ENCODE measurements at places on chromosomes 1 and 21. TPM values are rescaled to one million over a fixed set of nuclear protein-coding genes. Genes with fewer than 3 reads are reported as not detected.

DNA sequence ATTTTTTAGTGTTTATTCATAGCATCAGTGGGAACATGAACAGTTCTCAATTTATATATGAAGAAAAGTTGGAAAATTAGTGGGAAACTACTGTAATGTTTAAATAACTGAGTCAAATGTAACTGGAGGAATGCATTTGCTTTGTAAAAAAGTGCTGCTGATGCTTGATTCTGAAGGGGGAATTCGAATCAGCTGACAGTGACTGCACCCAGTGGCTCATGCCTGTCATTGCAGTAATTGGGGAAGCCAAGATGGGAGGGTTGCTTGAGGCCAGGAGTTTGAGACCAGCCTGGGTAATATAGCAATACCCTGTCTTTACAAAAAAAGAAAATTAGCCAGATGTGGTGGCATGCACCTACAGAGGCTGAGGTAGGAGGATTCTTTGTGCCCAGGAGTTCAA is 398.4 kb downstream of the ZP4 start:
- no peaks in the 10 kb centered on the region for H3K4me1 ChIP-seq
- DNase-seq: no peak
- no peak overlapping the region for H3K4me3 ChIP-seq
- H3K27ac ChIP-seq: no peak overlapping the region
- H3K27me3 ChIP-seq: no peaks in the 10 kb centered on the region

GRCh38 chr1:24390924-24391782 is 22.4 kb downstream of the STPG1 start:
- H3K27me3 ChIP-seq: no peaks in the 10 kb centered on the region
- H3K4me3 ChIP-seq: peak overlapping the region; percentile 17
- H3K27ac ChIP-seq: peak overlapping the region; percentile 72

- peaks cover 20% of the 10 kb centered on the region for H3K4me1 ChIP-seq
- no peaks in the 10 kb centered on the region for H3K36me3 ChIP-seq
- no peak within 1 kb of the TSS for H3K27ac ChIP-seq
- no peak for DNase-seq
- H3K4me3 ChIP-seq: peak within 1 kb of the TSS; percentile 38
- H3K27me3 ChIP-seq: no peaks in the 10 kb centered on the region
Observed at GRCh38 chr21:37006486-37007291, at the start of gene RIPPLY3. Gene RIPPLY3, plus strand, starts transcription at chr21:37006702. Its CDS starts 71 bp downstream, at chr21:37006773.

Gene RBP7
- total RNA-seq: not detected

Gene CFAP141
- not detected for total RNA-seq

Gene PIGV
- 17.7 TPM for total RNA-seq

GRCh38 chr1:234962340-234962989 is 166.2 kb downstream of the TOMM20 start:
- no peak overlapping the region for H3K4me3 ChIP-seq
- no peaks in the 10 kb centered on the region for H3K27me3 ChIP-seq
- no peak for DNase-seq

- H3K27ac ChIP-seq: peak overlapping the region; percentile 71
- H3K4me3 ChIP-seq: peak overlapping the region; percentile 77
- no peak for DNase-seq
Observed at GRCh38 chr1:35809114-35810095, 1.6 kb downstream of the AGO4 start.
